Activated T-cell treated with anti-CD3 and anti-CD28 coated beads, Interleukin-2, amount 50 U/mL, for 4 hours (primary cell): ENCODE measurements at places on chromosomes 2 and 18. TPM values are rescaled to one million over a fixed set of nuclear protein-coding genes. Genes with fewer than 3 reads are reported as not detected.

UGT1A4 gene
- total RNA-seq, result not detected

KLHL29 gene
- 1.5 TPM for total RNA-seq

GLI2 gene
- total RNA-seq, result 0.30 TPM

METTL4 gene
- 15.4 TPM for total RNA-seq

MYO7B gene
- total RNA-seq, result 0.68 TPM
